Right renal pelvis (tissue), 4 donors: ENCODE measurements at places on chromosomes 5 and 9. TPM values are rescaled to one million over a fixed set of nuclear protein-coding genes. Genes with fewer than 3 reads are reported as not detected.

DNA sequence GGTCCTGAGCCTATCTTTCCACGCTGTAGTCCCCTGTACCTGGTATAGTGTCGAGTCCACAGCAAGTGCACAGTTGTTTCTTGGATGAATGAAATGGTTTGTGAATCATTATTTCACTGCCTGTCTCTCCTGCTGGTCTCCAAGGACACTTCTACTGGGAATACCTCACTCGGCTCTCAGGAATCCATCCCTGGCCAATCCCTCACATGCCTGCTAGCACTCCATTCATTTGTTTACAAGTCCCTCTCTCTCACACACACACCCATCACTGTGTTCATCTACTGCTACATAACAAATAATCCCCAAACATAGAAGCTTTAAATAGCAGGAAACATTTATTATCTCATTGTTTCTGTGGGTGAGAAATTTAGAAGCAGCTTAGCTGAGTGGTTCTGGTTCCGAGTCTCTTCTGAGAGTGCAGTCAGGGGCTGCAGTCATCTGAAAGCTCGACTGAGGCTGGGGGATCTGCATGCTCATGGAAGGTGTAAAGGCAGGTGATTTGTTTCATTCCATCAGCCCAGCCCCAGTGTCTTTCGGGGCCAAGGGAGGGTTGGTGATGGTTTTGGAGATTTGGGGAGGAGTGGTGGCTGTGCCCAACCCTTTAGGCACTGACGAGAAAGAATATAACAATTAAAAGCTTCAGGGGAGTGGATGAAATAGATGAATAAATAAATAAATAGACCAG is 132.7 kb upstream of the IER5L start:
- DNase-seq: no peak

- no peak for DNase-seq
These were observed 118.9 kb upstream of the NFIB start for GRCh38 chr9:14432666-14433350.

DNA sequence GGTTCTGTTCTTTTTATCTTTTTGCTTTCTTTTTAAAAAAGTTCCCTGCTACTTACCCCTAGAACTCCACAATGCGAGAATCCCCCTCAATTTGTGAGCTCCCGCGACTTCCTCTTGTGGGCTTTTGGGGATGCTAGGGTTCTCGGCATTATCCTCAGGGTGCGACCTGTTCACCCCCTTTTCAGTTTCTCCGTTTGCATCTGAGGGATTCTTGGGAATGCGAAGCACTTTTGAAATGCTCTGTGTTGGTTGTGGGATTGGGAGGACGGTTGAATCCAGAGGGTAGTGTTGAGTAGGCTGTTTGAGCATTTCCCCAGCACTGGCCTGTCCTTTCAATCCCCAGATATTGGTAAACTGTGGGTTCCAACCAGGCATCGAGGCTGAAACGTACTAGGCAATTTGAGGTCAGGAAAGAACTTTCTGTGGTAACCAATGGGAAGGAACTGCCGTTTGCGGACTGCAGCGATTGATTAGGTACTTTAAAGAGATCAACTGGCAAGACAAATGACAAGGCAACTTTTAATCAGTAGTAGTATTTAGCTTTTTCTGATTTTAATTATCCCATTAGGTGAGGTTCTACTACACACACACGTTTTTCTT is 415 bp downstream of the XRCC4 start:
- DNase-seq: no peak

- DNase-seq: no peak
These were observed 277.6 kb upstream of the ADAMTS16 start for GRCh38 chr5:4862500-4862899.

DNA sequence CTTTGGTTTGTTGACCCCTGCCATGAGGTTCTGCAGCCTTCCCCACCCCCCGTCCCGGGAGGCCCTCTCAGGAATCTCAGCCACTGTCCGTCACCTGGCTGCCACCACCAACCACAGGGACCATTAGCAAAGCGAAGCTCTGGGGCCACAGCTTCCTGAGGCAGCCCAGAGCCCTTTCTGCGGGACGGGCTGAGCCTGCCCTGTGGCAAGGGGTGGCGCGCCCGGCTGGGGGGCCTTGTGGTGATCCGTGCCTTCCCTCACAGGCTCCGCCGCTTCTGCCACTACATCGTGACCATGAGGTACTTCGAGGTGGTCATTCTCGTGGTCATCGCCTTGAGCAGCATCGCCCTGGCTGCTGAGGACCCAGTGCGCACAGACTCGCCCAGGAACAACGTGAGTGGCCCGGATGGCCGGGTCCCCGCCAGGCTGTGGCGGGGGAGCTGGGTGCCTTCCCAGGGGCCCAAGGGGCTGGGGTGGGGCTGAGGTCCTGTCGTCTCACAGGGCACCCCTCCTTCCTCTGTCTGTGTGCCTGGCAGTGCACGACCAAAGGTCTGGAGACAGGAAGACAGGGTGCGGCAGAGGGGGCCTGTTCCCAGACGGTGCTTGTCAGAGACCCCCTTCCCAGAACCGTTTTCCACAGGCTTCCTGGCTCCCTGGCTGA is 169.2 kb downstream of the CACNA1B start:
- no peak for DNase-seq

DNA sequence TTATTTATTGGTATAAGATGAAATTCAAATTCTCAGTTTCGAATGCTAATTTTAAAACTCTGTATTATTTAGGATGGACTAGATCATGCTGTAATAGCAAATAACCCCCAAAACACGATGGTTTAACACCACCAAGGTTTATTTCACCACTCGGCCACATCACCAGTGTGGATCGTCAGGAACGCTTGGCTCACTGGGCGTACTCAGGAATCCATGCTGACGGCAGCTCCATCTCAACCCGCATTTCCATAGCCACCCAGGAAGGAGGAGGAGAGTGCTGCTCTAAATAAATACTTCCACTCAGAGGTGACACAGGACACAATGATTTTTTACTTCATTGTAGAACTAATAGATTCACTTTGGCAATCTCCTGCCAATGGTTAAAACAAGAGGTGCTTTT is 347.4 kb downstream of the SH3GL2 start:
- no peak for DNase-seq

DNA sequence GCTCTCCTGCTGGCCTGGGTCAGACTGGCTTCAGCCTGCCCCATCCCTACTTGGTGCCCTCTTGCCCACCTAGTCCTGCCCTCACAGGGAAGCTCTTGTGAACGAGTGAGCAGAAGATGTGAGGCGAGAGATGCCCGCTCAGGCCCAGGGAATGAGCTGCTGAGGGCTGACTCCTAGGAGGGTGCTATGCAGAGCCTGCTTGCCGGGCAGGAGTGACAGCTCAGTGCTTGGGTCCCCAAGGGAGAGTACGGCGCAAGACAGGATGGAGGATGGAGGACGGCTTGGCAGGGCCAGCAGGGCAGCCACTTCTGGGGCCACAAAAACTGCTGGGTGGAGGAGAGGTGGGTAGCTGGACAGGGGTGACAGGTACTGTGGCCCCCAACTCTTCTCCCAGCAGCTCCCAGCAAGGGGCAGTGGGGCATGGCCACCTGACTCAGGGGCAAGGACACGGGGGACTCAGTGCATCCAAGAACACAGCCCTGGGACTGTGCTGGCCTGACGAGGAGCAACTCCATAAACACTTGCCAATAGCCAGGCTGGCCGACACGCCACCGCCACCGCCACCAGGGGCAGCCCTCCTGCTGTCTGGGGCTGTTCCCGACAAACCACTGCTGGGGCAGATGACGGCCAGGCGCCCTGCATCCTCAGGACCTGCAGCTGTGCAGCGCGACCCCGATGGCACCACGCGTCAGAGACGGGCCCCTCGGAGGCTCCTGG is 55.6 kb upstream of the UBAC1 start:
- DNase-seq: no peak

- no peak for DNase-seq
These were observed 1.7 kb upstream of the PTGDS start for GRCh38 chr9:136975644-136976043.

DNA sequence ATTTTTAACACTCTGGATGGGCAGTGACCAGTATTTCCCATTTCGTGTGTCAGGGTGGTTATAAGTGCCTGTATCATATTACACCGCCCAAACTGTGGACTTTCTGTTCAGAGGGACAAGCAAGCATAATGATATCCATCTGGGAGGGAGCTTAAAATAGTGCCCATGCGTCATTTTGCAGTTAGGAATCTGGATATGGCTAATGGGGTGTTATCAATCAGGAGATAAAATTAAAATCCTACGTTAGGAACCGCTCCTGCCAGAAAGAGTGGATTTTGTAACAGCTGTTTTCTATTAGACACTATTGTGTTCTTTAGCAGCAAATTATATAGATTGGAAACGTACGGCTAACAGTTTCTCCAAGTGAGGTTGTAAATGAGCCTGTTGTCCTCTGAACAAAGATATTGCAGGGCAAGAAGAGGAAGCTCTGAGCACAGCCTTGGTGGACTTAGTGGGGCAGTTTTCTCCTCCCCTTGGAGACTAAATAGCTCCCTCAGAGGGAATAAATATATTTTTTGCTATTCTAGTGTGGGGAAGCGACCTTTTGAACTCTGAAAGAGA is 160.4 kb downstream of the SPATA31D1 start:
- no peak for DNase-seq

DNA sequence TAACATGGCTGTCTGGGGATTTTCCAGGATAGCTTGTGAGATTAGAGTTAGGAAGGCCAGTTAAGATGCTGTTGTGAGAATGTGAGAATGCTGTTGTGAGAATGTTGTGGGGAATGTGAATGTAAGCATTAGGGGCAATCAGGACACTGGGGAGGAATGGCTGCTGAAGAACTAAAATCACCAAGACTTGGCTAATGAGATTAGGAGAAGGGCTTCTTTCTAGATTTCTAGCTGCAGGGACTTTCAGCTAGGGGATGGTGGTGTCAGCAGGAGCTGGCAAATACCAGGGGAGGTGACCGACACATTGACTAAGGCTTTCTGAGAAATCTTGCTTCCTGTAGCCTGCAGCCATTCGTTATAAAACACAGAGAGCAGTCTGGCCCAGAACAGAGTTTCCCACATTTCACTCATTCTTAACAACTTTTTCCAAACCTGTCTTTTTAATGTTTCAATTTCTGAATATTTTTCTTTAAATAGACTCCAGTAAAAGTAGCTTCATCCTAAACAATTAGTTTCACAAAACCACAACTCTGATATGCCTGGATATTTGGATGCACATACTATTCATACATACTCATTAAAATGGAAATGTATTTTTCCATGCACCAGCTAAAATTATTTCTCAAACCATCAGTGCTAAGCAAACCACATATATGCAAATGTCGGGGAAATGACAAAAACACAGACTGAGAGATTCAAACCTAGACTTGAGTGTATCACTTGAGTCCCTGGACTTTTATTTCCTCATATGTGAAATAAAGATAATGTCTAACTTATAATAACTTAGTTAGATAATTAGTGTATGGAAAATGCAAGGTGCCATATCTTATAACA is 89.3 kb upstream of the TNC start:
- no peak for DNase-seq

GRCh38 chr5:158387499-158387898 is 528.6 kb upstream of the CLINT1 start:
- no peak for DNase-seq

- peak; percentile 15 for DNase-seq
These were observed 102.8 kb upstream of the DAP start for GRCh38 chr5:10863763-10864383.

GRCh38 chr5:105782501-105782900 is 1888.2 kb downstream of the EFNA5 start:
- no peak for DNase-seq

- DNase-seq: no peak
These were observed 54.0 kb upstream of the STOM start for GRCh38 chr9:121424024-121424432.

DNA sequence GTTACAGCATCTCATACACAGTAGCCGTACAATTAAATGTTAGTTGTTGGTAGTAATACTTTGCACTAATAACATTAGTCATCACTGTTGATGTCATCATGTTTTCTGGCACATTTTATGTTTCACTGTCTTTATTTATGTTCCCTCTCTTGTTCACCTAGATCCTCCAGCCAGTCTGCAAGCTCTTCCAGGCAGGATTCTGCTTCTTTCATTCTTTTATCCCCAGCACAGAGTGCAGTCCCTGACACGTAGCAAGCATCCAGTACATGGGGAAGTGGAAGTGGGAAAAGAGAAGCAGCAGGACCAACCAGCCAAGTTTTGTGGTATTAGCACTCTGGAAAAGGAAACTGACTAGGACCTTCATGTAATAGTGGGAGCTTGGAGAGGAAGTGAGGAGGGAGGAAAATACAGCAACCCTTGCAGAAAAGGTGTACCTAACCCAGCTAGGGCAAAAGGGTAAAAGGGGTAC is 89.7 kb upstream of the SLC44A1 start:
- no peak for DNase-seq

GRCh38 chr5:72288924-72289323 is 31.1 kb downstream of the MRPS27 start:
- DNase-seq: no peak

GRCh38 chr9:35691757-35692301 is 2.1 kb upstream of the TPM2 start:
- no peak for DNase-seq

CCIN gene
- 0.18 TPM for polyA plus RNA-seq

GRM6 gene
- polyA plus RNA-seq: 0.56 TPM

SPINK4 gene
- polyA plus RNA-seq: not detected

TYRP1 gene
- 1.6 TPM for polyA plus RNA-seq

SLC6A19 gene
- polyA plus RNA-seq: 66.0 TPM

SLC45A2 gene
- polyA plus RNA-seq: 0.71 TPM

PCDHB5 gene
- 7.2 TPM for polyA plus RNA-seq

ADRB2 gene
- polyA plus RNA-seq: 0.13 TPM

RNF183 gene
- polyA plus RNA-seq: 4.9 TPM

C9orf50 gene
- polyA plus RNA-seq: 0.72 TPM

C9 gene
- 0.24 TPM for polyA plus RNA-seq

CERT1 gene
- 59.9 TPM for polyA plus RNA-seq

BOD1 gene
- polyA plus RNA-seq: 116 TPM

ARSI gene
- 3.3 TPM for polyA plus RNA-seq

SH3TC2 gene
- polyA plus RNA-seq: 1.2 TPM

TMEM215 gene
- polyA plus RNA-seq: 0.39 TPM

LOX gene
- polyA plus RNA-seq: 44.2 TPM
